Fibroblast of skin of left quadriceps (primary cell): ENCODE measurements at places on chromosomes 7 and 10.

DNA sequence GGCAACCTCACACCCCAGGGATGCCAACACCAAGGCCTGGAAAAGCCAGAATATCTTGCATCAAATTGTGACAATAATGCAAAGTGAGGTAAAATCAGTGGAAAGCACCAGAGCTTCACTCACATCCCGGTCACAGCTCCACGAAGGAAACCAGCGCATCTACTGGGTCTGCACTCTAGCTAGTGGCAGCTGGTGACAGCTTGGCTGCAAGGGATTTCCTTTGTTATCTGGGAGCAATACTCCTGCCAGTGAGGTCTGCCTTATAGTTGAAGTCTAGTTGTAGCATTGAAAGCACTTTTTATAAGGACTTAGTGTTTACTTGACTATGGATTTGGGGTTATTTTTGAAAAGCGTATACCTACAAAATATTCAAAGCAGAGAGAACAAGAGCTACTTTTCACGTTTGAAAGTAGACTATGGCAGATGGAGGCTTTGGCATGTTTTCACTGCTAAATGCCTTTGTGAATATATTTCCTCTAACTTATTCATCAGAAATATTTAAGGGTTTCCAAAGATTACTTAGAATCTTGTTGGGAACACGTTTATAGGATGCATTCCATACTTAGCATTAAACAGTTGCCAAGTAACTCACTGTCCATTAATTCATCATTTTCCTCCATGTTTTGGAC is 26.1 kb downstream of the WDFY4 start:
- DNase-seq: no peak

GRCh38 chr10:126014309-126014708 is 117.9 kb downstream of the FANK1 start:
- DNase-seq: peak; percentile 65

GRCh38 chr10:65555192-65555591 is 1370.6 kb upstream of the LRRTM3 start:
- no peak for DNase-seq

DNA sequence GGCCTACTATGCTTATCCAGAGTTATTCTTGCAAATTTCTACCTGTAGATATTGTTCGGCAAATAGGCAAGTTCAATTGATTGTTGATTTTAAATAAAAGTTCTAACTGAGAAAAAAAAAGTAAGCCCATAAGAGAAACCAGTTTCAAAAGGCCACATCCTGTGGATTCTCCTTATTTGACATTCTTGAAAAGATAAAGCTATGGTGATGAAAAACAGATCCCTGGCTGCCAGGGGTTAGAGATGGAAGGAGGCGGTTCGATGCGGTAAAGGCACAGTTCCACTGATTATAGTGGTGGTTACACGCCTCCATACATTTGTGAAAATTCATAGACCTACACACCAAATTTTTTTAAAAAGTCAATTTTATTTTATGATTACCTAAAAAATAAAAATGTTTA is 347.8 kb downstream of the KCNMA1 start:
- DNase-seq: no peak

DNA sequence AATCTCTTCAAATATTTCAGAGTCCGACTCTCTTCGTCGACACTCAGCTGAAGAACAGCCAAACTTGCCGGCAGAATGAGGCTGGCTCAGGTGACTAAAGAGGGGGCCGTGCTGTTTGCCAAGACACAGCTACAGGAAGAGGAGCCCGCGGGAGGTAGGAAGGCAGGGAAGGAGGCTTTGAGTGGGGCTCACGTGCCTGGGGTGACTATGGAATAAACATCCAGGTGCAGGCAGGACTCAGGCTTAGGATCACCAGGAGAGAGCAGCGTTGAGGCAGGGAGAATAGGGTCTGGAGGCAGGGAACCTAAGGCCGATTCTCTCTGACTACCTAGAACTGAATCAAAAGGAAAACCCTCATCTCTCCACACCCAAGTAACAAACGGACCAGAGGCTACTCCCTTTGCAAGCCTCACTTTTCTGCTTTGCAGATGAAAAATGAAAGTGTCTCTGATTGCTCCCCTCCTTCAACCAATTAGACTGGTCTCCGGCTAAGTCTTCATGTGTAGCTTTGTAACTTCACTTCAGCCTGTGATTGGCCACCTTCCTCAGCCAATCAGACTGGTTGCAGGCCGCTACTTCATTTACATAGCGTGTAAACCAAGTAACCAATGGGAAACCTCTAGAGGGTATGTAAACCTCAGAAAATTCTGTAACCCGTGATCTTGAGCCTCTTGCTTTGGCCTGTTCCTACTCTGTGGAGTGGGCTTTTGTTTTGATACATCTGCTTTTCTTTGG is 19.7 kb upstream of the BNIP3 start:
- no peak for DNase-seq

DNA sequence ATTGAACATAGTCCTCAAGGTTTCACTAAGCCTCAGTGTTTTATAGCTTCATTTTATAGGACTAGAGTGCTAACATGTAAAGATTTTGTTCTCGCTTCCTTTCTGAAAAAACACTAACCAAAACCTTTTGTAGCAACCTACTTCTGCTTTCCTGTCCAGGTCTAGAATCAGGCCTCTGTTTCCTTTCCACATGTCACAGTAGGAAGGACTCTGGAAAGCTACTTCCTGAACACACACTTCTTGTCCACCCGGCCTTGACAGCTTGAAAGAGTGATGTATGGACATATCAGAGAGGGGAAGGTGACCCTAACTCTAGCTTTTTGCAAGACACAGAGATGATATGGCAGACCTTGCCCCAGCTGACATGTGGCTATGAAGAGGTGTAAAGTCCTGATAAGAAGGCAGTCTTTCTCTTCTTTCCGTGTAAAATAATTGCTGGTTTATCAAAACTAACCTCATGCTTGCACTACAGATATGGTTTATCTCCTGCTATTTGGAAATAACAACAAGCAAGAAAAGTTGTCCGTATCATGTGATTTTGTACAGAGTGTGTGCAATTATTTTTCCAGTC is 175.4 kb downstream of the SKAP2 start:
- no peak for DNase-seq

DNA sequence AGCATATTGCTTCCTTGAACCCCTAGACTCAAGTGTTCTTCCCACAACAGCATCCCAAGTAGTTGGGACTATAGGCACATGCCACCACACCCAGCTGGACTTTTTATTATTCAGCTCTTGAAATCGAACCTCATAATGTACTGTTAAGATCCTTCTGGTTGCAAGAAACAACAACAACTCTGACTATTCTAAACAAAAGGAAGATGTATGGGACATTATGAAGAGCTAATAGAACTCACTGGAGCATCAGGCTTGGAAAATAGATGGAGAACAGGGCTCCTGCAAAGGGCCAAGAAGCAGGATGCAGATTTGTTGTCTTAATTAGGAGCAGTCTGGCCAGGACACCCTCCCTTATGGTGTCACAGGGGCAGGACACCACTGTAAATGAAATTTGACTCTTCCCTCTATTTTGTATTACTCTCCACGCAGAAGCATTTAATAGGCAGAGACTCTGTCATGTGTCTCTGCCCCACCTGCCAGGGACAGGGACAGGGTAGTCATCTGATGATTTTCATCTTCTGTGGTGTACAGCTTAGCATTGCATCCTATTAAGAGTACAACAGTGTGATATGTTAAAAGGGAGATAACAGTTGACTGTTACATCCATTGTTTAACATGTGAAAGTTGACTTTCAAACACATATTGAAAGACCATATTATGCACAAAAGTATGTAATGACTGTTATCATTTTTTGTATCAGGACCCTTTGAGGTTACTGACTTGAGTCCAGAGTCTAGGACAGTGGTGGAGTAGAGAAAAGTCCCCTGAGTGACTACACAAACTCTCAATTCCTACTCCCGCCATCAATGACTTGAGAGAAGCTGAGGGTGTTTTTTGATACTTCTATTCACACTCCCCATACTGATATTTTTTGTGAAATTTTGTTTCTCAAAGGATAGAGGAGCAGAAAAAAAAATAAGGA is 157.3 kb downstream of the LRRC4 start:
- no peak for DNase-seq

DNA sequence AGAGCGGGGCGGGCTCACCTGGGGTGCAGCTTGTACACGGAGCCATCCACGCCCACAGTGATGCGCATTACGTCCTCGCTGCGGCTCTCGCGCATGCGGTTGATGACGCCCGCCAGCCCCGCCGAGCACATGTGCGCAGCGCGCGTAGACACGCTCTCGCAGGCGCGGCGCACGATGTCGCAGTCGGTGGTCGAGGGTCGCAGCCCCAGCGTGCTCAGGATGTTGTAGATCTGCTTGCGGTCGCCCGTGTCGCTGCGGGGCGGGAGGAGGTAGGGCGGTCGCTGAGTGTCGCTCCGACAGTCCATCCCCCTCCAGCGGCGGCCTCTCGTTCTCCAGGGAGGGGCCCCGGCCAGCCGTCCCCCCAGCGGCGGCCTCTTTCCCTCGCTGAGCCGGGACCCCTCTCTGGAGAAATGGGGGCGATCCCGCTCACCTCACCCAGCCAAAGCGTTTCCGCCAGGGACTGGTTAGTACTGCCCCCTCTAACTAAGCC is 4.4 kb upstream of the MYL7 start:
- DNase-seq: no peak

GRCh38 chr7:63012633-63013183 is 985.9 kb upstream of the ZNF722 start:
- DNase-seq: no peak

DNA sequence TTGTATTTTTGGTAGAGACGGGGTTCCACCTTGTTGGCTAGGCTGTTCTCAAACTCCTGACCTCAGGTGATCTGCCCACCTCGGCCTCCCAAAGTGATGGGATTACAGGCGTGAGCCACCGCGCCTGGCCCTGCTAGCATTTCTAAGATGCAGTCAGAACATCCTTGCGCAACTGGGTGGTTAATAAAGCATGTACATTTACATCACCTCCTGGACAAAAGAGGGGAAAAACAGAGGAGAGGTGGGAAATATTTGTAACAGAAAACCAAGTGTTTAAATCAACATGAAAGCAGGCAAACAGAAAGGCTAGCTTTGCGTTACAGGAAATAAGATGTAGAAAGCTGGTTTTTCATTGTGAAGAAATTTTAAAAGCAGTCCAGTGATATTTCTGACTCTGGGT is 220.9 kb upstream of the KMT2E start:
- no peak for DNase-seq

DNA sequence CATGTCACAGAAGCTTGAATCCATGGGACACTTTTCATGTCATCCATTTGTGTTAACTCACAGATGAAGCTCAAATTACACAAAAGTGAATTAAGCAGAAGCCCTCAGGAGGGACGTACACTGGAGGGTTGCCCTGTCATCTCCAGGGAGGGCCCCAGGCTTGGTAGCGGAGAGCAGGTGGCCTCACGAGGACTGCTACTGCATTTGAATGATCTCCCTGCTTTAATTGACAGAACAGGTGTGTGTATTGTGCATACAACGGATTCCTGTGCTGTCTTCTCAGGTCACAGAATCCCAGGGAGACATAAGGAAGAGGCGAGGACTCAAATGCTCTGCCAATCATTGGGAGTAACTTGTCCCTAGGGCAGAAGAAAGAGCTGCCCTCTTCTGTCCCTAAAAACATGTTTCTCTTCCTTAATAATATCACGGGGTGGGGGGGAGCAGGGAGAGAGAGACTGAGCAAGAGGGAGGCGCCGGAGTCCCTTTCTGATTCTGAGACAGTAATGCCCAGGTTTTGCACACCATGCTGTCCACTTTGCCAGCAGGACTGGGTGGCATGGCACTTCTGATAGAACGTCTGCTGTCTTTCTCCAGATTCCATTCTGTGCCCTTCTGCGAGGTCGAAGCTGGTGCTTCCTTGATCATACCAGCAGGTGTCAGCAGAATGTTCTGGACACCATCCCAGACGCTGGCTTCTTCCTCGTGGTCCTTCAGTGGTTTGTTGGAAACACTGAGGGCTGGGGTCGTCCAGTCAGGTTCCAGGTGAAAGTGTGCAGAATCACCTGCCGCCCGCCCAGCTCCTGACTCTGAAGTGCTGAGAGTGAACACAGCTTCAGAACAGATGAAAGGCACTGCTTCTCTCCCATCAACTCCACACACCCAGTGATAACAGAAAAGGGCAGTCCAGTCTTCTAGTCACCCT is 26.2 kb upstream of the RASGEF1A start:
- no peak for DNase-seq

GRCh38 chr7:46759711-46760480 is 822.0 kb downstream of the TNS3 start:
- DNase-seq: no peak

GRCh38 chr10:114404171-114405010 is at the start of gene AFAP1L2:
Gene AFAP1L2, minus strand, starts transcription at chr10:114404502. Its CDS starts 47 bp downstream, at chr10:114404455.
- no peak for DNase-seq

DNA sequence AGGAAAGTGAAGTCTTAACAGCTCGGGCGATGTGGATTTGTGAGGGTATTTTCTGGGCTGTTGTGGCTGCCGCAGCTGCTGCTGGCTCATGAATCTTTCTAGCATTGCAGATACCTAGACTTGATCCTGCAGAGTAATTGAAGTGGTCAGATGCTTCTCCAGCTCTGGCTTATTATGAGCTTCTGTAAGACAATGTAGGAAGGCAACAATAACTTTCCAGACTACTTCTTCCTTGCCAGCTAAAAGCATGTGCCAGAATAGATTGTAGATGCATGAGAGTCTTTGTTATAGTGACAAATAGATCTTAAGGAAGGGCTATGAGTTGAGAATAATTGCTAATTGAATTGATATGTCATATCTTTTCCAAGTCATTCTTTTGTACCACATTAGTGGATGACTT is 461.4 kb upstream of the POT1 start:
- no peak for DNase-seq

DNA sequence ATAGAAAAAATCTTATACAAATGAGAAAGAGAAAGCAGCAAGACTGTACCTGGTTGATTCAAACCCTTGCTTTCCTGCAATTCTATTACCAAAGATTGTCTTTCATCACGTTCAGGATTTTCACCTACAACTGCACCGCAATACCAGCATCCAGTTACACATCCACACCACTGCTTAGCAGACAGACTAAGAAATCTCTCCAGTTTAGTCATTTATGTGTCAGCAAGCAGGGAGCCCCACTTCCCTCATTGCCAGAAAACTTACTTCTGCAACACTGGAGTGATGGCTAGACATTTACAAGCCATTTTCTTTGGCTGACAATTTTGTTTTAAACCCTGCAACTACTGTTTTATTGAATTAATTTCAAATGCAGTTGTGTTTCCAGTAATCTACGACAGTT is 359.6 kb upstream of the MEOX2 start:
- DNase-seq: peak; percentile 42

GRCh38 chr7:3300221-3300650 is 816 bp upstream of the SDK1 start:
- DNase-seq: no peak
